ENCODE measurements at places on chromosomes 7 and 10.

GRCh38 chr10:116465546-116465945, 37.9 kb downstream of the PNLIPRP3 start:
- DNase-seq, result no peak

- peak; percentile 61 for DNase-seq
Measured at GRCh38 chr7:74289018-74289658, at the start of gene CLIP2. Gene CLIP2, plus strand, starts transcription at chr7:74289407. Its CDS starts 28,140 bp downstream, at chr7:74317547.

- no peak for DNase-seq
Measured at GRCh38 chr10:71649631-71650030, 69.9 kb downstream of the C10orf105 start.

DNA sequence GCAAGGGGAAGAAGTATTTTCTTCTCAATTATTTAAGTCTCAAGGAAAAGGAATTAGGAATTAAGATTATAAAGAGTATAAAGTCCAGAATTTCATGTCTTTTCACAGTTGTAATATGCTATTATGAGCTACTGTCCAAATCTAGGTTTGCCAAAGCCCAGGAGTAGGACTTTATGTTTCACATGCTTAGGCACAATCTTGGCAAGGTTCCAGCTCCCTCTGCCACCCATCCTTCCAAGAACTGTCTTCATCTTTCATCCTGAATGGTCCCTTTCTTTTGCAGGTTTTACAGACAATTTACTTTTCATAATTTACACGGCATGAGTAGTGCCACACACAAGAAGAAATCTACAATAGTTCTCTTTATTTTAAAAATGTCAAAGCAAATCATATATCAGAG, 29.5 kb downstream of the SLC16A9 start:
- DNase-seq, result no peak

DNA sequence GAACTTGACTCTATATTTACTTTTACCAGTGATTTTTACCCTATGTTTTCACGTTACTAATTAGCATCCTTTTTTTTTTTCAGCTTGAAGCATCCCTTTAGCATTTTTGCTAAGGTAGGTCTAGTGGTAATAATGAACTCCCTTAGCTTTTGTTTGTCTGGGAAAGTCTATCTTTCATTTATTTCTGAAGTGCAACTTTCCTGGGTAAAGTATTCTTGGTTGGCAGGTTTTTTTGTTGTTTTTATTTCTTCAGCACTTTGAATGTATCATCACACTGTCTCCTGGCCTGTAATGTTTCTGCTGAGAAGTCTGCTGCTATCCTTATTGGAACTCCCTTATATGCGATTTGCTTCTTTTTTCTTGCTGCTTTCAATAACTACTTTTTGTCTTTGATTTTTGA, 149.7 kb upstream of the HPS1 start:
- DNase-seq, result no peak

GRCh38 chr10:113524120-113524519, 28.7 kb upstream of the HABP2 start:
- DNase-seq, result no peak

- DNase-seq, result no peak
Measured at GRCh38 chr7:45367026-45367425, 207.1 kb upstream of the ADCY1 start.

DNA sequence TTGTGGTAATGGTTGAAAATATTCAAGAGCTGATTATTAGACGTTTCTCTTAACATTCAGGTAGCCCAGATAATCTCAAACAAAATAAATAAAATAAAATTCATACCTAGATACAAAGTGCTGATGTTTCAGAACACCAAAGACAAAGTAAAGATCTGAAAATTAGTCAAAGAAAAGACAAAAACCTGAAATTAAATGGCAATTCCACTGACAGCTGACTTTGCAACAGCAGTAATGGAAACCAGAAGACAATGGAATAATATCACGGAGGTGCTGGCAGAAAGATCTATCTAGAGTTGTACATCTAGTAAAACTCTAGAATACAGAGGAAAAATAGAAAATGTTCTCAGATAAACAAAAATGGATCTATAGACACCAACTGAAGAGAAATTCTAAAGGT, 58.0 kb upstream of the IKZF1 start:
- DNase-seq, result no peak

GRCh38 chr10:8283986-8284385, 229.5 kb downstream of the GATA3 start:
- DNase-seq, result no peak

DNA sequence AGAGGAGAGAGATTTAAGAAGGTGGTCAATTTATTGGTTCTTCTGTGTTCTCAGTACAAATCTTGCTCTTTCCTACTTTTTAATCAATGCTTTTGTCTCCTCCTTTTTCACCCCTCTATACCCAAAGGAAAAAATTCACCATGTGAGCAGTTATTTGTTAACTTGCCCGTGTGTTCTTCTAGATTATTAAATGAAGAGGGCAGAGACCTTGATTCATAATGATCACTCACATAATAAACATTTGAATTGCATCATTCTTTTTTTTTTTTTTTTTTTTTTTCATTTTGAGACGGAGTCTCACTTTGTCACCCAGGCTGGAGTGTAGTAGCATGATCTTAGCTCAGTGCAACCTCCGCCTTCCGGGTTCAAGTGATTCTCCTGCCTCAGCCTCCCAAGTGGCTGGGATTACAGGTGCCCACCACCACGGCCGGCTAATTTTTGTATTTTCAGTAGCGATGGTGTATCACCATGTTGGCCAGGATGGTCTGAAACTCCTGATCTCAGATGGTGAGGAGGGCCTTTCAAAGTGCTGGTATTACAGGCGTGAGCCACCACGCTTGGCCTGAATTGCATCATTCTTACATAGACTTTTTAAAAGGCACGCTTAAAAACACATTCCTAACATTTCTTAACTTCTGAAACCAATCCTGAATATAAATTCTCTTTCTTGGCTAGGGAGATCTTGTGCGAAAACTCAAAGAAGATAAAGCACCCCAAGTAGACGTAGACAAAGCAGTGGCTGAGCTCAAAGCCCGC, 3.6 kb downstream of the GARS1 start:
- DNase-seq, result no peak

DNA sequence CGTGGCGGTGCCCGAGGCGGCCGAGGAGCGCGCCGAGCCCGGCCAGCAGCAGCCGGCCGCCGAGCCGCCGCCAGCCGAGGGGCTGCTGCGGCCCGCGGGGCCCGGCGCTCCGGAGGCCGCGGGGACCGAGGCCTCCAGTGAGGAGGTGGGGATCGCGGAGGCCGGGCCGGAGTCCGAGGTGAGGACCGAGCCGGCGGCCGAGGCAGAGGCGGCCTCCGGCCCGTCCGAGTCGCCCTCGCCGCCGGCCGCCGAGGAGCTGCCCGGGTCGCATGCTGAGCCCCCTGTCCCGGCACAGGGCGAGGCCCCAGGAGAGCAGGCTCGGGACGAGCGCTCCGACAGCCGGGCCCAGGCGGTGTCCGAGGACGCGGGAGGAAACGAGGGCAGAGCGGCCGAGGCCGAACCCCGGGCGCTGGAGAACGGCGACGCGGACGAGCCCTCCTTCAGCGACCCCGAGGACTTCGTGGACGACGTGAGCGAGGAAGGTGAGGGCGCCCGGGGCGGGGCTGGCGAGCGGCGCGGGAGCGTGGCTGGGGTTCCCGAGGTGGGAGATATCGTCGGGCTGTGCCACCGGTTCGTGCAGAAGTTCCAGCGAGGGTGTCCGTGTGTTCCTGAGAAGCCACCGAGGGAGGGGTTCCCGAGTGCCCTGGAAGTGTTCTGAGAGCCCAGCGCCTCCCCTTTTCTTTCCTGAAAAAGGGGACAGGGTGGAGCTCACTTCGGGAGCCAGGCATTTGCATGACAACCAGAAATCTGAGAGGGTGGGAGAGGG, 495 bp downstream of the EIF3B start:
- no peak for DNase-seq

DNA sequence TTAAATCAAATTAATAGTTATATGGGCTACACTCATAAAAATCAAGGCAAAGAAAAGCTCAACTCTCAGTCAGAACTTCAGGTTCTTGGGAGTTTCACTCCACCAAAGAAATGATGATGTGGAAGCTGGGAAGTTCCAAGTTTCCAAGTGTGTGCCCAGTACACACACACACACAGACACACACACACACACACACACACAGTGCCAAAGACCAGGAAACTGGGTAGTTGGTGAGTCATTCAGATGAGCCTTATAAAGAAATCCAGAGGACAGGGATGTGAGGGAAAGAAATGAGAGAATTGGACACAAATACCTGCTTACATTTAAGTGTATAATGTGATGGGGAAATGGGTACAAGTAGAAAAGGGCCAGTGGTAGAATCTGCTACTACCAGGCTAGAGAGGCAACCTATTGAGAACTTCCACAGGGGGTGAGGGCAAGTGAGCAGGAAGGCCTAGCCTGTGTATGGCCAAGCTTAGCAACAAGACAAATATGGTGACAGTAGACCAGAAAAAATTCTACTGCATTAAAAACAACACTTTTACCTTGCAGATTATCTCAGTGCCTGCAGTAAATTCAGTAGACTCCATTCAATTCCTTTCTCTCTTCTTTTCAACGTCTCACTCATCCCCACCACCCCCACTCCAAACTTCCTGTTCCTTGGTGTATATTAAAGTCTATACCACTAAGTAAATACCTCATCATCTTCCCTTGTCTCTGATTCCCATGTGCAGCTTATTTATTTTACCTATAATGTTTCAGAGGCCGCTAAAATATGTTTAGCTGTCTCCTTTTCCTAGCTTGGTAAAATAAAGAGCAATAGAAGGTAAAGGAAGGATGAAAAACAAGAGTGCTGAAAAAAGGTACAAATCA, 95.0 kb downstream of the CABCOCO1 start:
- DNase-seq, result no peak

GRCh38 chr10:47406548-47406869, 22.4 kb upstream of the ZNF488 start:
- DNase-seq, result no peak

DNA sequence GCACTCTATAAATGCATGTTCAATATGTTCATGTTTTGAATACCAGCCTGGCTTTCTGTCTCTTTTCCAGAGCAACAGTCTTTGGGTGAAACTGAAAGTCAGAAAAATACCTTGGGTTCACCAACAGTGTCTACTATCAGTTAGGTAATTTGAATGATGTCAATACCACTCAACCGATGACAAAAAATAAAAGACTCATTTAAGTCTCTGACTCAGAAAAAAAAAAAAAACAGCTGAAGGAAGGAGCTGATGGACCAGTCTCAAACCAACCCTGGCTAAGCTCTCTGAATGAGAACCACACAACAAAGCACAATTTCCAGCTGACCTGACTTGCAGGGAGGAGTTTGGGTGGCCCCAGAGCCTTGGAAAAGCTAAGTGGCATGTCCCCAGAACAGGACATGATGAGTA, 42.5 kb downstream of the ABLIM1 start:
- no peak for DNase-seq

DNA sequence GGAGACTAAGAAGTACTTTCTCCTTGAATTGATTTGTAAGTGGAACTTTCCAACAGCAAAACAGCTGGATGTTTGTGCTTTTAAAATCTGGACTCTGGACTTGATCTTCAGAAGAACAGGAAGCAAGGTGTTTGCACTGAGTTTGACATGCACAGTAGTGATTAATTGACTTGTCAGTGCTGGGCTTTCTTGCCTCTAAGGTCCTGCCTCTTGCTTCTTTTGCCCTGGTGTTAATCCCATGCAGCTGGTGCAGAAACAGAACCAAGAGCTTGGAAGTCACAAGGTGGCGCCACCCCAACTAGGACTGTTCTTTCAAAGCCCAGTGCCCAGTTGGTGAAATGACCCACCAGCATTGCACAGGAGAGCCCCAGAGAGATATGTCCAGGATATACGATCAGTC, 66.8 kb upstream of the SEPHS1 start:
- no peak for DNase-seq

DNA sequence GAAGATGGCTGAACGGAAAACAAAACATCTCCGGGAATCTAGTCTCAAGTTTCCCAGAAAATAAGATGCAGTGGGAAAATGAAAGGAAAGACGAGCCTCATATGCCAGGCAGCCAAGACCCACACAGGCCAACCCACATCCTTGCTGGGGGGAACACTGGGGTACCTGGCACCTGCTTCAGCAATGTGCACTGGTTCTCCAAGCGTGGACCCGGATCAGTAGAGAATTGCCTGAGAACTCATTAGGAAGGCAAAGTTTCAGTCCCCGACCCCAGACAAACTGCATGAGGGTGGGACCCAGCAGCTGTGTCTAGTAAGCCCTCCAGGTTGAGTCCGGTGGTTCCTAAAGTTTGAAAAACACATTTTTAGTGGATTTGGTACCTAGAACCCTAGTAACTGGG, 18.4 kb downstream of the FAM53B start:
- no peak for DNase-seq

DNA sequence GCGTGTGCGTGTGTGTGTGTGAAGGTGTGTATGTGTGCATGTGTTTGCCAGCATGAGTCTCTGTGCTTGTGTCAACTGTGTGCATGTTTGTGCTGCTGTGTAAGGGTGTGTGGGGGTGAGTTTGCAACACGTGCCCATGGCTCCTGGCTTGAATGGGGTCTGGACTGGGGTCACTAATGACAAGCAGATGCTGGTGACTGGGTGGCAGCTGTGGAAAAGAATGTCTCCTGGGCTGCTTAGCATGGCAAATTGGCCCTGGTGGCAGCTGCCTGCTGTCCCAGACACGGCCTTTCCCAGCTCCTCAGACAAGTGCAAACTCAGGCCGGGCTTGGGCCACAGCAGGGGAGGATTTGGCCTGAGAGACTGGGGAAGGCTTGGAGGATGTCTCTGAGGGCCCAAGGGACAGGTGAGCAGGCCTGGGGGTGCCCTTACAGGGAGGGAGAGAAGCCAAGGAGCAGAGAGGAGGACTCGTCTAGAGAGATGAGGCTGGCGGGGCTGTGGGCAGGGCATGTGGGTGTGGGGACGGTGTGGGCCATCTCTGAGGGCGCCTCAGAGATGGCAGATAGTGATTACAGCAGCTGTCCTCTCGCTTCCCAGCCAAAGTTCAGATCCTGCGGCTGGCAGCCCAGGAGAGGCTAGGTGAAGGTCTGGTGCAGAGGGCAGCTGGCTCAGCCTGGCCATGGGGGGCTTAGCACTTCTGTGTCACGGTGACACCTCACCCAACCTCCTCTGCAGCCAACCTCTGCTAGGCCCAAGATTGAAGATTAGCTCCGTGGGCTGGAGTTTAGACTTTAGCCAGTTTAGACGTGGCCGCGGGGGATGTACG, 1.5 kb downstream of the AQP1 start:
- no peak for DNase-seq

GRCh38 chr7:69772718-69773436, 174.6 kb downstream of the AUTS2 start:
- no peak for DNase-seq

GRCh38 chr10:50406457-50407070, 155.2 kb upstream of the ASAH2 start:
- no peak for DNase-seq

- DNase-seq, result no peak
Measured at GRCh38 chr10:30472414-30473155, 38.6 kb downstream of the MAP3K8 start.
